ENCODE measurements at places on chromosomes 5 and 9.
A peak's percentile ranks its signal among the peaks of the same experiment; 100 is the strongest.

DNA sequence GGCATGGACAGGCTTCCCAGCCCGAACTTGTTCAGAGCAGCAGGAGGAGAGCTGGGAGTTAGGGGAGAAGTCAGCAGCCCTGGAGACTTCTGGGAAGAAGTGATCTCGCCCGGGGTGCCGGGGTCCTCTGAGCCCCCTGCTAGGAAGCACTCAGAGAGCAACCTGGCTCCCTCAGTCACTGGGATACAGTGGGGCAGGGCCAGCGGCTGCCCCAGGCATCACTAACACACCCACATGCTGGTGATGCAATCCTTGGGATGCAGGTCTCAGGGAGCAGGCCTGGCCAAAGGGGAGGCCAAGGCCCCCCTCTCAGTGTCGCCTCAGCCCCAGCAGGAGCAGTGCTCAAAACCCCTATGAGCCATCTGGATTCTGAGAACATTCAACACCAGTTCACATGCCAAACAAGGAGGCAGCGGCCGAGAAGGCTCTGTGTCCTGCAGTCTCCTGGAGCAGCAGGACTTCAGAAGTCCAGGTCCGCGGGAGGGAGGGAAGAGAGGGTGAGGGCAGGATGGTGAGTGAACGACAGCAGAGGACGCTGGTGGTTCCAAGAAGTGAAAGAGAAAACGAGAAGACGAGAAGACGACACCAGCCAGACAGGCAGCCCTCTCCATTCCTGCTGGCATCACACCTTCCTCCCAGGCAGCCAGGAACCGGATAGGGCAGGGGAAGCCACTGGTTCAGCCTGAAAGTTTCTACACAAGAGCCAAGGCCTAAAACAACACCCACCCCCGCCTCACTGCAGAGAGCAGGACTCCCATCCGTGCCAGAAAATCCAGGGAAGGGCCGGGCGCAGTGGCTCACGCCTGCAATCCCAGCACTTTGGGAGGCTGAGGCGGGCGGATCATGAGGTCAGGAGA, 2.3 kb downstream of the PNPLA7 start:
- DNase-seq = no peak

DNA sequence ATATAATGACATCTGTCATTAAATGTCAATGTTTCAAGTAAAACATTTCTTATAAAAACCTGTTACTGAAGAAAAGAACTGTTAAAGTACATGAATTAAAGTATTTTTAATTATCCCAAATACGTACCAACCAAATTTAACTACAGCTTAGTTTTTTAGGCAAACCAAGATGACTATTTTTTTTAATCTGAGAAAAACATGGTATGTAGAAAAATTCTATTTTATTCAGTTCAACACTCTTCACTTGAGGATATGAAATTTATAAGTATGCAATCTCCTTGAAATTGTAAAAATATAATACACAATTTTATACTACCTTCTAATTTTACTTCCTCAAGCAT, 75.3 kb upstream of the IFNE start:
- DNase-seq = no peak

DNA sequence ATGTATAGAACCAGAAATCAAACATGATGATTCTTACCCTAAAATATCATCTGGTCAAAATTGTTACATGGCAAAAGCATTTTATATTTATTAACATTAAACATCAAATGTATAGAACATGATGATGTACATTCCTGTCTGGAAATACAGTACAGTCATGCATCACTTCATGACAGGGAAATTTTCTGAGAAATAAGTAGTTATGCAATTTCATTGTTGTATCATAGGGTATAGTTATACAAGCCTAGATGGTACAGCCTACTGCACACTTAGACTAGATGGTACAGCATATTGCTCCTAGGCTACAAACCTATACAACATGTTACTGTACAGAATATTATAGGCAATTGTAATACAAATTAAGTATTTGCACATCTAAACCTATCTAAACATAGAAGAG, 64.6 kb upstream of the VCAN start:
- no peak for DNase-seq

DNA sequence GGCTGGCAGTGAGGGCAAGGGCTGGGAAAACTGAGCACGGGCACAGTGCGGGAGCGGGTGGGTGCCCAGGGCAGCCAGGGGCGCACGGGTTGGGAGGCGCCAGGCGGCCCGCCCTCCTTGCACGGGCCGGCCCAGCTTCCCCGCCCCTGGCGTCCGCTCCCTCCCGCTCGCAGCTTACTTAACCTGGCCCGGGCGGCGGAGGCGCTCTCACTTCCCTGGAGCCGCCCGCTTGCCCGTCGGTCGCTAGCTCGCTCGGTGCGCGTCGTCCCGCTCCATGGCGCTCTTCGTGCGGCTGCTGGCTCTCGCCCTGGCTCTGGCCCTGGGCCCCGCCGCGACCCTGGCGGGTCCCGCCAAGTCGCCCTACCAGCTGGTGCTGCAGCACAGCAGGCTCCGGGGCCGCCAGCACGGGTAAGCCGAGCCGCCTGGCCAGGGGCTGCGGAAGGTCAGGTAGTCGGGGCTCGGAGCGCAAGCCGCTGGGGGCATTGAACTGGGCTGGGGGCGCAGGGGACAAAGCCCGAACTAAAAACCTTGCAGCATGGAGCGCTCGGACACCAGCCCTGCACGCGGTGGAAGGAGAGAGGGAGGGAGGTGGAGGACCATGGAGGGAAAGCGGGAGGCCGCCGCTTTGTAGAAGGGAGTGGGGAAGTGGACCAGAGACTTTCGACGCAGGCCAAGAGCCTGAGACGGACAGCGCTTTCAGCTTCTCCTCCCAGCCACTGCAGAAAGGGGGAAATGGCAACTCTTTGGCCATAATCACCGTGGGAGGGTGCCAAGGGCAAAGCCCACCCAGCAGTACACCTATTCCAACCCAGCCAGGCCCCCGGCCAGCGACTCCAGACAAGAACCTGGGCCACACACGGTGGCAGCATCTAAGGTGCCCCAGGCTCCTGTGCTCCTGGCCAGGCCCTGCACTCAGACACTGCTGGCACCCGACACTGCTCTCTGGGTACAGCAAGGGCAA, at the start of gene TGFBI:
Gene TGFBI, plus strand, starts transcription at position 207 of the 961 bp plus-strand sequence. Its CDS starts 68 bp downstream, at position 275.
- peak; percentile 66 for DNase-seq

GRCh38 chr5:152532714-152533113, 127.6 kb upstream of the NMUR2 start:
- DNase-seq = peak; percentile 76

DNA sequence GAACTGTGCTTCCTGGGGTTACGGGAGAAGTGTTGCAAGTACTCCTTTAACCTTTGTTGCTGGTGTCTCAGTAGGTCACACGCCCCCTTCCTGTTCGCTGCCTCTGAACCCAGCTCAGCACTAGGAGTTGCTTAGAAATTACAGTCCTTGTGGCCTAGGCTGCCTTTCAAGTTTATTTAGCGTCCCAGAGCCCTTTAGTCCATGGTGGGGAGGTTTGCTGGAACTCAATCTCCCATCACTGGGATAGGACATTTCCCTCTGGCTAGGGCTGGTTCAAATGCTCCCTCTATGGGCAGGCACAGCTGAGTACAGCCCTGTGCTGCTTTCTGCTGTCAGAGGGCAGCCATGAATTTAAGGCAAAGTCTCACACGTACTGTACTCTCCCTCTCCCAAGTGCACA, 4.7 kb downstream of the IFNA8 start:
- no peak for DNase-seq

GRCh38 chr5:96896276-96896675, 20.0 kb downstream of the ERAP2 start:
- no peak for DNase-seq

DNA sequence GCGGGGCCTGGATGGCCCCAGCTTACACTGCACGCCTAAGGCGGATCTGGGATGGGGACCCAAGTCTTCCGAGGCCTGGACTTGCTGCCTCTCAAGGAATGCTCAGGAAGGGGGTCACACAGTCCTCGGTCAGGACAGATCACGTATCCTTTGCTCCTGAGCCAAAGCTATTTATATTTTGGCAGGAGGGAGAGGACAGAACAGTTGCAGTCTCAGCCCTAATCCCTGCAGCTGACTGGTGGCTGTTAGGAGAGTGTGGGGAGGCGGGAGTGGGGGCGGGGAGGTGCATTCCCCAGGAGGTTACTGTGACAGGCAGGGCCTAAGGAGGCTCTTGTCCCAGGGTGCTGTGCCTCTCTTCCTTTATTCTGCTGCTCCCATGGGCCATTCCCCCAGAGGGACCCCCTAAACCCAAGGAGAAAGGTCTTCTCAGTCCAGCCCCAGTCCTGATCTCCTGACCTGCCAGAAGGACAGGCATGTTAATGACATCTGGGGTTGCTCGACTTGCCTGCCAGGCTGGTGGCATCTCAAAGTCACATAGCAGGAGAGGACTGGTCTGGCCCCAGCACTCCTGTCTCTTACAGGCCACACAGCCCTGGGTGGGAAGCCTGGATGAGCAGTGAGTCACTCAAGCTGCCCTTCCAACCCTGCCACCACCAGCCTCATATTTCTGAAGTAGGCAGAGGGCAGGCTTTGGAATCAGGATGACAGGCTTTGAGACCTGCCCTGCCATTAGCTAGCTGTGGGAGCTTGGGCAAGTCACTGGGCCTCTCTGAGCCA, 51.9 kb downstream of the COL27A1 start:
- DNase-seq = peak; percentile 47

DNA sequence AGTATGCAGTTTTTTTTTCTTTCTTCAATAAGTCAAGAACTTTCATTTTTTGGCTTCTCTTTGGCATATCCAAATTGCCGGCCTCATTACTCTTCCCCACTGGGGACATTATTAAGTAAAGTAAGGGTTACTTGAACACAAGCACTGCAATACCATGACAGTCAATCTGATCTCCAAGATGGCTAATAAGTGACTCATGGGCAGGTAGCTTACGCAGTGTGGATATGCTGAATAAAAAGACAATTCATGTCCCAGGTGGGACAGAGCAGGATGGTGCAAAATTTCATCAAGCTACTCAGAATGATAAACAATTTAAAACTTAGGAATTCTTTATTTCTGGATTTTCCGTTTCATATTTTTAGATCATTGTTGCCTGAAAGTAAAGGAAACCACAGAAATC, 671.8 kb downstream of the ACTL7B start:
- DNase-seq = no peak

DNA sequence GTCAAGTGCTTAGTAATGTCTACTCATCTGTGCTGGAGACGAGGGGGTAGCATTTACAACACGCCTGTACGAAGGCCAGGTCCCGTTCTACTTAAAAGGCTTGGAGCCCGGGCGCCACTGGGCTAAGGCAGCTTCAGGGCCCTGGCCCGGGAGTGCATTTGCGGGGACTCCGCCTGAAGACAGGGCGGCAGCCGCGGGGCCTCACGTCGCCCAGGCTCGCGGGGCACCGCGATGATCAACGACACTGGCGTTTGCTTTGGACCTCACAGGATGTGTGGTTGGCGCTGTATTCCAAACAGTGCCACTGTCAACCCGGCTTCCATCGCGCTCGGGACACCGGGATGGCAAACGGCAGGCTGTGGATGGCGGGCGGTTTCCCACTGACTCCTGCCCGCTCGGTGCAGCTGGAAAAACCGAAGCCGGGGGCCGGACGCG, 1.1 kb upstream of the TENT4A start:
- peak; percentile 69 for DNase-seq

- DNase-seq = no peak
Observed at GRCh38 chr9:131468031-131468430, 34.7 kb upstream of the POMT1 start.

DNA sequence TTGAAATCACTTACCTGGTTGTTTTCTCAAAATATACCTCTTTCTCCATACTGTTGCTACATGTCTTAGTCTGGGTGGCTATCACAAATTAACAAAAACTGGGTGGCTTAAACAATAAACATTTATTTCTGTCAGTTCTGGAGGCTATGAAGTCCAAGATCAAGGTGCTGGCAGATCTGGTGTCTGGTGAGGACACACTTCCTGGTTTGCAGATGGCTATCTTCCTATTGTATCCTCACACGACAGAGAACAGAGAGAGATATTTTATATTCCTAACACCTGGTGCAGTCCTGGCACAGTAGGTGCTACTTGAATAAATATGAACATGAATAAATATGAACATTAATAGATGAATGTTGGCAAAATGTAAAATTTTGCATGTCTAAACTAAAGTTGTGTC, 164.3 kb upstream of the ACOT12 start:
- no peak for DNase-seq

- no peak for DNase-seq
Observed at GRCh38 chr5:98482321-98483300, 290.9 kb upstream of the RGMB start.

GRCh38 chr5:150436141-150436680, 13.3 kb downstream of the RPS14 start:
- DNase-seq = peak; percentile 52

DNA sequence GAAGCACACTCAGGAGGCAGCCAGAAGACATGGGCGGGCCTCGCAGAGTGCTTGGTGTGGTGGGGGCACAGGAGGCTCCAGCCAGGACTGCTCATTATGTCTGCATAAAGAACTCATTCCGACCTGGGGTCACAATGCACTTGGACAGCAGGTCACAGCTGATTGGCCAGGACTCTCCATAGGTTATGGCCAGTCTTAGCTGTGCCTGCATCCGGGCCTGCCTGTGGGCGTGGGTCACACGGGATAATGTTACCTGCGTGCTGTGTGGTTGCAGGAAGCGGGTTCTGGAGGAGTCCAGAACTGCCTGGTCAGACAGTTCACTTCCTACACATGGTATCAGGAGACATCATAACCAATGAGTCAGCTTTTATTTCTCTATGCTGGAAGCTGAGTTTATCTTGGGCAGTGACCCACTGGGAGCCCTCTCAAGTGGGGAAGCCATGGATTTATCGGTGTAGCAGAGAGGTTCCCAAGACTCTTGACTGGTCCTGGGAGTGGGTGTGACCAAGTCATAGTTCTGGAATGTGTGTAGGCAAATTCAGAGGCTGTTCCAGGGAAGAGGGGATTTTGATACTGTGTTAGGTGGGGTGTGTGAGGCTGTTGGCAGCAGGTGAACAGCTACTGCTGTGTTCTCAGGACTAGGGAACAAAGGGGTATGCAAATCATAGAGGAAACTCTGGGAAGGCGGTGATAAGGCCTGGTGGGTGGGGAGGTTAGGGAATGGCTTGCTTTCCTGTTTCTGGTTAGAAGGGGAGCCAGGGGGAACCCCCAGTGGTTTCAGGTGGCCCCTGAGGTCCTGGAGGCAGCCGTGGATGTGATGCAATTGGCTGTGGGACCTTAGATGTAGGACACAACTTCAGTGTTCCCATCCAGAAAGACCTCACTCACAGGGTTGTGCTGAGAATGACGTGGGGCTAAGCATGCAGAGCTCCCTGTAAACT, 51.3 kb downstream of the ARHGEF37 start:
- DNase-seq = no peak

GRCh38 chr9:92384375-92384774, 20.0 kb downstream of the OGN start:
- DNase-seq = no peak

DNA sequence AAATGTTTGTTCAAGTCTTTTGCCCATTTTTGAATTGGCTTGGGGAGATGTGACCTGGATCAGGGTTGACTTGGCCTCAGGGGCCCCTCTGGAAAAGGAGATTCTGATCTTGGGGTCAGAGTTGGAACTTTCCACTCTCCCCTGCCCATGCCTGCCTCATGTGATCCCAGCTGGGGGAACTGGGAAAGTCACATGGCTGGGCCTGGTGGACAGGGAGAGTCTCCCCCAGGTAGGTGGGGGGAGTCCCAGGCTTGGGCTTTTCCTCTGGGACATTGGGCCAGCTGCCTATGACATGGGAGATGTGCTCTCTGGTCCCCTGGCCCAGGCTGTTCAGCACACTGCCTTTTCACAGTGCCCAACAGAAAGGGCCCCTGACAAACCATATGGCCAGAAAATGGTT, 60.7 kb downstream of the NDST1 start:
- no peak for DNase-seq

- DNase-seq = no peak
Observed at GRCh38 chr9:75664597-75664996, 225.9 kb upstream of the PCSK5 start.
